Iris pigment epithelial cell (primary cell): ENCODE measurements at places on chromosomes 1 and 21.
A peak's percentile ranks its signal among the peaks of the same experiment; 100 is the strongest.

GRCh38 chr1:243482141-243483022 lies 226.5 kb downstream of the SDCCAG8 start:
- DNase-seq, result peak; percentile 82

GRCh38 chr1:51340380-51340779 lies 10.0 kb upstream of the TTC39A start:
- DNase-seq, result no peak

DNA sequence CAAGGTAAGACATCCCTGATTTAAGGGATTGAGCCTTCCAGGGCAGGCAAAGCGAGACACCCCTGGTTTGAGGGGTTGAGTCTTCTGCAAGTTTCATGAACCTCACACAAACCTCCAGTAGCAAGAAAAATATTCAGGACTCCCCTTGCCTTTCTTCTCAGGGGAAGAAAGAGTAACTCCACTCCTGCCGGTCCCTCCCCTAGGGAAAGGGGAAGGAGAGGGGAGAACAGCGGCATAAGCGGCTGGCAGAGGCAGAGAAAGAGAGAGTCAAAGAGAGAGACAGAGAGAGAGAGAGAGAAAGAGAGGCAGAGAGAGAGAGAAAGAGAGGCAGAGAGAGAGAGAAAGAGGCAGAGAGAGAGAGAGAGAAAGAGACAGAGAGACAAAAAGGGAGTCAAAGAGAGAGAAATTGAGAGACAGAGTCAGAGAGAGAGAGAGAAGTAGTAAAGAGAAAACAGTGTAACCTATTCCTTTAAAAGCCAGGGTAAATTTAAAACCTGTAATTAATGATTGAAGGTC lies 29.5 kb upstream of the CBR3 start:
- DNase-seq, result no peak

DNA sequence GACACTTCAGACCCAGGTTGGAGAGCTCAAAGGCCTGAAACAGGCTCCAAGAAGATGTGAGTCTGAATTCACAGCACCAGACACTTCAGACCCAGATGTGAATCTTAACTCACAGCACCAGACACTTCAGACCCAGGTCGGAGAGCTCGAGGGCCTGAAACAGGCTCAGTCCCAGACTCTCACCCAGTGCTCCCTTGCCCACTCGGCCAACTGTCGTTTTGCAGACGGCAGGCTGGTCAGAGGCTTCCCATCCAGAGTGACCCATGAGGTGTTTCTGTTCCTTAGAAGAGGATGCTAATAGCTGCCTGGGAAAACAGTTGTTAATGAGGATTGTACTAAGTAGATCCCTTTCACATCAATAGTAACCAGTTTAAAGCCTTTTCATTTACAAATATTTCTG lies 88.4 kb downstream of the ADARB1 start:
- no peak for DNase-seq

DNA sequence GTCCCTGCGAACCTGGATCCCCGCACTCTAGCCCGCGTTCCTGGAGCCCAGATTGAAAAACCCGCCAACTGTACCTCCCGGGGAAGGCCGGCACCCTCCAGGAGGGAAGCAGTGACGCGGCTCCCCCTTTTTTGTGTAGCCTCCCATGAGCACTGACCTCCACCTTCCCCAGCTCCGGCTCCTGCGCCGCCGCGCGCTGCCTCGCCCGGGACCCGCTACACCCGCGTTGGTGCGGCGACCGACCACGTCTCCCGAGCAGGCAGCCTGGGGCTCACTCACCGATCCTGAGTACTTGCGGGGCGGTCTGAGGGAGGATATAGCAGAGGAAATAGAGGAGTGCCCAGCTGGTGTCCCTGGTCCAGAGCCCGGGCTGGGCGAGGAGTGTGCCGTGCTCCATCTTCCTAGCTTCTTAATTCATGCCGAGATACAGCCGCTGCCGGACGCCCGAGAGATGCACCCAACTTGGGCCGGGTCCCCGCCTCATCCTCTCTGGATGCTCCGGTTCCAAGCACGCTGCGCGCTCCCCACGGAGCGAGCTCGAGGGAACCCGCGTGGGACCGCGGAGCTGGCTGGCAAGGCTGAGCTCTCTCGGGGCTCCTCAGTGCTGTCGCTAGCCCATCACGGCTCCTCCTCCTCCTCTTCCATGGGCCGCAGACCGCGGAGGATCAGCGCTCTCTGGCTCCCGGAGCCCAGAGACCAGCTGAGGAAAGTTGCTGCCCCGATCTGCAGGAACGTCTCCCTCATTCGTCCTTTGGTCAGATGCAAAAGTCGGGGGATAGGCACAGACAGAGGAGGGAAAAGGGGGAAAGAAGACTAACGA lies 482 bp downstream of the GRIK1 start:
- DNase-seq, result peak; percentile 5

- peak; percentile 78 for DNase-seq
Observed at GRCh38 chr1:218878369-218878768, 295.3 kb upstream of the LYPLAL1 start.
